ENCODE measurements at places on chromosomes 4 and X.

GRCh38 chr4:74433043-74433442 is 11.9 kb upstream of the AREG start:
- DNase-seq, result no peak

DNA sequence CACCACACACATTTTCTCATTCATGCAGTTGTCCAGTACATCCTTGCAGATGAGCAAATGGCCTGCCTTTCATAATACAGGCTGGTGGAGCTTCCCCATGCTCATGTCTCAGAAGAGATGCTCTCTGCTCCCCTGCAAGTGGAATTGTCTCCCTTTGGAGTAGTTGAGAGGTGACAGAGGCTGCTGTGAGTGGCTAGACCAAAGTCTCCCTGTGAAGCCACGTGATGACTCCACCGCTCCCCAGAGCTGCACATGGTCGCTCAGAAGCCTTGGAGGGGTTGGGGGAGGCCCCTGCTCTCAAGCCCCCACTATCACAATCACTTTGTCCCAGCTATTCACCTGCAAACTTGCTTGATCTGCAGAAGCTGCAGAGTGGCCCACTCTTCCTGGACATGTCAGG is 1.5 kb upstream of the GPR78 start:
- no peak for DNase-seq

DNA sequence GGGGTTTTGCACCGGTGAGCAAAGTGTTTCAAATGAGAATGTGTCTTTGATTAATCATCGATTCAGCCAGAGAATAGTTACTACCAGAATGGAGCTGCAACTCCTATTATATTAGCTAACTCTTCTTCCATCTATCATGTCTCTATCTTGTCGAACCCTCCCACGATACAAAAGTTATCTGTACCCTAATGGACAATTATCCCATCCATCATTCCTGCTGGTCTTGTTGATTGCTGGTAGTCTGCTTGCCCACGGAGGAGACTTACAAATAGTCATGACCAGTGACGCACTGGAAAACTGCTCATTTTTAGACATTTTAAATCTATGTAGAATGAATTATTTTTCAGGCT is 67.5 kb downstream of the RTL9 start:
- no peak for DNase-seq

GRCh38 chrX:154779261-154779660 is 16.6 kb downstream of the DKC1 start:
- DNase-seq, result no peak

GRCh38 chr4:164212714-164213113 is 541.2 kb upstream of the SMIM31 start:
- DNase-seq, result no peak

DNA sequence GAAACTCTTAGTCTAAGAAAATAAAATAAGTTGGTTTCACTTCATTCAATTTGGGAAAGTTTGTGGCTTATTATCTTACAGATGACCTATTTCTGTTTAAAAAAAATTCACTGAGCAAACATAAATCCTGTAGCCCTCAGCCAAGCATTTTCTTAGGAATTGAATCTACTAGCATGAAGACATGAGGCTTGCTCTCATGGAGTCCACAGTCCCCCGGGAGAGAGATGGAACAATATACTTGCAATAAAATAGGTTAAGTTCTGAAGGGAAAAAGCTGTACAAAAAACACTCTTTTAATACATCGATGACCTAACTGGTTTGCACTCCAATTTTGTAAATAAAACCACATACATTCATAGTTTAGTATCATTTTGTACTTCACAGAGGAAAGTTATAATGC is 642.6 kb upstream of the FAM241A start:
- no peak for DNase-seq

- DNase-seq, result no peak
These were observed 13.6 kb downstream of the SLC25A6 start for GRCh38 chrX:1378306-1378759.

DNA sequence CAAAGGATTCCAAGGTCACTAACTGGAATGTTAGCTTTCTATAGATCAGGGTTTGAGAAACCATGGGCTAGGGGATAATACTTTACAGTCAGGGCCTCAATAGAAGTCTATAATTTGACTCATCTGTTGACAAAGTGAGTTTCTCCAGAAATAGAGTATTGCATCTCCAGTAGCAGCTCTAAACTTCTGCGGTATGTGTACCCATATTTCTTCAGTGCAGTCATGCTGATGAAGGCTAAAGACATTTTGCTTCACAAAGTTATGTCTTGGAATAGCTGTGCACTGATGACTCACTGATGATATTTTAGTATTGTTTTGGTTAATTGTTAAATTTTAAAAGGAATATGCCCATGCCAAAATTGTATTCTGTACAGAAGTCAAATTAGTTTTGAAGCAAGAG is 464.9 kb upstream of the AMOT start:
- DNase-seq, result no peak

DNA sequence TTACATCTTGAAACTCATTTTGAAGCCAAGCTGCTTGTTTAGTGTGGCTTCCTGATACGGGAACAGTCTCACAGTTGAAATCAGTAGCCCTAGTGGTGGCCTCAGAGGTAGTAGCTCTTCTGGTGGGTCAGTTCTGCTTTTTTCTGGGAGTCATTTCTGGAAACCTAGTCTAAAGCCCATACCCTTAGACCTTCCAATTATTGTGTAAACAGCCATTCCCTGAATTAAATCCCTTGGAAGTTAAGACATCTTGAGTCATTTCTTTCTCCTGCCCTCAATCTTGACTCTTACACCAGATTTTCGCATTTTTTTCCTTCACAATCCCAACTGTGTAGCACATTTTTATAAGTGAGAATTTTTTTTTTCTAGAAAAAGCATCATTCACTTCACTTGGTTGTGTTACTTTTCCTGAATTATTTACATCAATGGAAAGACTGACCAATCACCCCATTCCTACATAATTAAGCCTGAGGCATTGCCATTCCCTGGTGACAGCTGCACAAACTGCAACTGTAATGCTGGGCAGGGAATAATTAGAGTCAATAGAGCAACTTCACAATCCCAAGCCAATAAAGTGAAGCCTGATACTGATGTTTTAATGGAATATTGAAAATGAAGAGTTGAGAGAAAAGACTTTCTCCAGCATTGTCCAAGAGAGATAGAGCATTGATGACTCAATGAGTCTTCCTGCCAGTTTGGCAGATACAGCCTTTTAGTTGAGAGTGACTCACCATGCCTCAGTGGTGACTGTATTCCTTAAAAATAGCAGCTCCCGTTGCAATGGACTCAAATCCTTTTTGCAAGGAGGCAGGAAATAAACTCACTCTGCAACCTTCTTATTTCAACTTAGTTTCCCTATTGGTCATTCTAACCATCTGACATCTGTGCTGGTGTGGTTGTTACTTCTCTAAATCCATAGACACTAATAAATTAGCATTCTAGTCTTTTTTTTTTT is 13.0 kb upstream of the SEPSECS start:
- no peak for DNase-seq

DNA sequence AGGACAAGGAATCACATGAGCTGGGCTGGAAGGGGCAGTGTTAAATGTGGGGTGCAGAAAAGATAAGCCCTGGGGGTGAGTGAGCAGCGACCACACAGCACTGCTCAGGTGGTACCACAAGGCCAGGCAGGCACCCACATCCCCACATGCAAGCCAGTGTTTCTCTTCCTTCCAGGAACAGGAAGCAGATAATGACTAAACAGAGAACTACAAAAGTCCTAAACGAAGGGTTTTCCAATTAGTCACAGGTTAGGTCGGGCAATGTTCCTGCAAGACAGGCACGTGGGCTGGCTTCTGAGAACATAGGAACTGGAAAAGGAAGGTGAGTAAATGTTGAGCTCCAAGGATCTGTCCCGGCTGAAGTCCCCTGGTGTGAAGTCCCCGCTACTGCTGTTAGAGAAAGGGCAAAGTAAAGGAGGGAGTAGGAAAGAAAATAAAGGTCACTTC is 19.5 kb downstream of the RELL1 start:
- DNase-seq, result no peak

DNA sequence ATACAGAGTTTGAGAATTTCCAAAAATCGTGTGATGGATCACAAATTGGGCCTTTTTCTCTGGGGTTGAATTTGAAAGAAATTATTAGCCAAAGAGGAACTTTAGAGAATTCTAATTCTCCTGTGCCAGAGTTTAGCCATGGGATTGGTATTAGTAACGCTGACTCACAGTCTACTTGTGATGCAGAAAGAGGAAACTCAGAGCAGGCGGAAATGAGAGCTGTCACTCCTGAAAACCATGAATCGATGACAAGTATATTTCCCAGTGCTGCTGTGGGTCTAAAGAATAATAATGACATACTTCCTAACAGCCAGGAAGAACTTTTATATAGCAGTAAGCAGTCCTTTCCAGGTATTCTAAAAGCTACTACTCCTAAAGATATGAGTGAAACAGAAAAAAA is 64.9 kb downstream of the N4BP2 start:
- DNase-seq, result no peak

GRCh38 chrX:30935985-30936384 is 46.9 kb upstream of the TAB3 start:
- no peak for DNase-seq

DNA sequence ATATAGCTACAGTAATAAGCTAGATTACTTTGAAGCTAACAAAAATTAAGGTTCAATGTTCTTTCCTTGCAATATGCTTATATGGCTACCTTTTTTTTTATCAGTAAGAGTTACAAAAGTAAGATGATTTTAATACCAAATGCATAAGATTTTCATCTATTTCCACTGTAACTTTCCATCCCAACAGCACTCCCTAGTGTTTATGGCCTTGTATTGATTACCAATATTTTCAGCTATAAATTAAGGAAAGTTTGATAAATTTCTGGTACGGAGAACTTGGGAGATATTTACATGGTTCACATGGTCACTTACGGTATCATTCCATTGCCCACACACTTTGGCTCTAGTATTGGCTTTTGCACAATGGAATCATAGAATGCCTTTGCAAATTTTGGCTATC is 448.9 kb upstream of the PABPC4L start:
- DNase-seq, result no peak

DNA sequence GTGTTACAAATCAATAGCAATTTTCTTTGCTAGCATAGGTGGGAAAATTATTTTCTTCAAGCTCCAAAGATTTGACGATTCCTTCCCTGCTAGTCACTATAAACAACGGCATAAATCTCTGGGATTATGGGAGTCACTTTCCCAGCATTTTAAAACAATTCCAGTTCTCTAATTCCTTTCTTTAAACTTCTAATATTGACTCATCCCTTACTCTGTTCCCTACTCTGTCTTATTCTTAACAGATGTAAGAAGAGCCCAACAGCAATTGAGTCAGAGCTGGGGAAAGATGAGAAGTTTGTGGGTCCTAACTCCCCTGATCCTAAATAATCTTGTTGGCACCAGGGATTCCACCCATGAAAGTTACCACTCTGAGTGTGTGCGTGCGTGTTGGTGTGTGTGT is 47.4 kb upstream of the IL21 start:
- DNase-seq, result no peak

DNA sequence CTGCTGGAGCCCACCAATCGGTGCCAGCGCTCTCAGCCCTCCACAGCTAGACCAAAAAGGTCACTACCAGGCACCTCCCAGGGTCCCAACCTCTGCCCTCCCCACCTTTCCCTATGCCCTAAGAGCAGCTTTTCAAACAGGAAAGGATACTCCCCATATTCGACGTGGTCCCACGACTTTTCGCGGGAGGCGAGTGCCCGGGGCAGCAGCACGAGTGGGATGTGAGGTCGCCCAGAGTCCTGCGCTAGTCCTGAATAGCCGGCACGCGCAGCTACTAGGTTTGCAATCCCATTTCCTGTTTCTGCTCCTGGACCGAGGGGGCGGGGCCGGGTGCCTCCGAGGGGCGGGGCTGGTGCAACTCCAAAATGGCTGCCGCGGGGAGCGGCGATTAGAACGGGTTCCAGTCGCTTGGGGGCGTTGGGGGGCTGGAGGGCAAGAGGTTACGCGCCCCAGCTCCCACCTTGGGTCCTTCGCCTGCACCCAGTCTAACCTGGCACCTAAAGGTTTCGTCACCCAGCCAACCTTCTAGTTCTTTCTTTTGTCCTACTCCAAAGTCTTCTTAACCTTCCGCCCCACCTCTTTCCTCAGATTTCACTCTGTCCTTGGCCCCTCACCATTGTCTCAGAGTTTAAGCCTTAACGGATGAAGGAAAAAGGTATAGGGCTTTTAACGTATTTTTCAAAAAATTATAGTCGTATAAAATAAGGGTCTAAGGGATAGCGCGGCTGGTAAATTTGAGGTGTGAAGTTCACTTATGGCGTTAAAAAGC is 85.0 kb upstream of the TENT5D start:
- peak; percentile 1 for DNase-seq

- DNase-seq, result no peak
These were observed 101.0 kb downstream of the GATB start for GRCh38 chr4:151659601-151660364.

DNA sequence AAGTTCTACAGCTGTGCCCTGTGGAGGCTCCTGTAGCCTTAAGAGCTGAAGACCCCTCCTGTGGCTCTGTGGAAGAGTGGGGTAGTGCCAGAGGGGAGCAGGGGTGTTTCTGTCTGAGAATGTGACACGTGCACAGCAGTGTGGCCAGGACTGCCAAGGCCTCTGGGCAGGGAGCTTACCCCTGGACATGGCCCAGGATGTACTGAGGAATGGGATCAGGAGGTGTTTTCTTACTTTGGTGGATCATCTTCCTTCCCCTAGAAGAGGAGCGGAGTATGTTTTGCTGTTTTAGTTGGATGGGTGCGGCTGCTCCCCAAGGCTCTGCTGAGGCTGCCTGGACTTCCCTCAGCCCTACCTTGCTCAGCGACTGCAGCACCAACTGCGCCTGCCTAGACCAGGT is 342.6 kb downstream of the ARHGAP10 start:
- DNase-seq, result no peak

- no peak for DNase-seq
These were observed 2.8 kb upstream of the AMTN start for GRCh38 chr4:70515367-70516250.

DNA sequence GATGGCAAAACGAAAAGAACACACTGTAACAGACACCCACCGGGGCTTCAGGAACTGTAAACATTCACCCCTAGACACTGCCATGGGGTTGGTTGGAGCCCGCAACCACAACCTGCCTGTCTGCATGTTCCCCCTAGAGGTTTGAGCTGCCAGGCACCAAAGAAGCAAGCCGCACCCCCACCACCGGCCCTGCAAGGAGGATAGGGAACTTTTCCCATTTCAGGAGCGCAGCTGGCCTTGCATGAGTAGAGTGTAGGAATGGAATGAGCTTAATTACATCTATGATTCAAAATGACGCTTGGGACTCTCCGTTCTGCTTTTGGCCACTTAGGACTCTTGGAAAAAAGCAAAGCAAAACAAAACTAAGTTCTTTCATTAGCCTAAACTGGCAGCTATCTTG is 243.6 kb upstream of the CTSO start:
- DNase-seq, result no peak

DNA sequence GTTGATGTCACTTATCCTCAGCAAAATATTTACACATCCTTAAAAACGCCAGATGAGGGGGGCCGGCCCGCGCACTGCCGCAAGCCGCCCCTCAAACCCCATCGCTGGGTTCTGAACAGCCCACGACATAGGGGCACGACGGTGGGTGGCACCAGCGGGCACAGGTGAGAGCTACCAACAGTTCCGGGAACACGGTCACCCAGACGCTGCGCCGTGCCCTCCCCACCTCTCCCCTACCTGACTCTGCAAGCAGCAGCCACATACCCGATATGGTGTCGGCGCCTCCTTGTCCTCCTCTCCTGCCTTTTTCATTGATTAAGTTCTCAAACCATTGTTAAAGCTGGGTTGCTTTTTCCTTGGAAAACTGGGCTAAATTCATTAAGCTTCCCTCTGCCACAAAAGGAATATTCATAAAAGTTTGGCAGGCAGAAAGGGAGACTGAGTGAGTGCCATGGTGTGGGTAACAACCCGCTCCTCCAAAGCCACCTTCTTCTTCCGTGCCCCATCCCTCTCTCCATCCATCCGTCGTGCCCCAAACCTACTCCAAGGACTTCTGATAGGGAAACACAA is 1.4 kb downstream of the RAI2 start:
- peak; percentile 2 for DNase-seq

Measured in CD8-positive, alpha-beta T cell (primary cell).